ENCODE measurements at places on chromosomes 6 and 20. TPM values are rescaled to one million over a fixed set of nuclear protein-coding genes. Genes with fewer than 3 reads are reported as not detected.

DBNDD2 gene
- total RNA-seq: 3.3 TPM

HTR1E gene
- total RNA-seq: not detected

TRAPPC3L gene
- total RNA-seq: 0.35 TPM

TCP11 gene
- total RNA-seq: not detected

BPIFB1 gene
- not detected for total RNA-seq

ZSCAN9 gene
- total RNA-seq: 19.5 TPM

ADAM33 gene
- 0.72 TPM for total RNA-seq

SLCO4A1 gene
- total RNA-seq: 0.16 TPM

TNXB gene
- 0.36 TPM for total RNA-seq

BNIP5 gene
- total RNA-seq: not detected

SLC17A9 gene
- total RNA-seq: not detected

BMP6 gene
- total RNA-seq: 0.10 TPM

C6orf118 gene
- 0.52 TPM for total RNA-seq

TLDC2 gene
- not detected for total RNA-seq

LEMD2 gene
- total RNA-seq: 53.8 TPM

RNF39 gene
- total RNA-seq: not detected

Data from myocyte (in vitro differentiated cells).